HS-5 (cell line): ENCODE measurements at places on chromosomes 16 and 17.
A peak's percentile ranks its signal among the peaks of the same experiment; 100 is the strongest.

DNA sequence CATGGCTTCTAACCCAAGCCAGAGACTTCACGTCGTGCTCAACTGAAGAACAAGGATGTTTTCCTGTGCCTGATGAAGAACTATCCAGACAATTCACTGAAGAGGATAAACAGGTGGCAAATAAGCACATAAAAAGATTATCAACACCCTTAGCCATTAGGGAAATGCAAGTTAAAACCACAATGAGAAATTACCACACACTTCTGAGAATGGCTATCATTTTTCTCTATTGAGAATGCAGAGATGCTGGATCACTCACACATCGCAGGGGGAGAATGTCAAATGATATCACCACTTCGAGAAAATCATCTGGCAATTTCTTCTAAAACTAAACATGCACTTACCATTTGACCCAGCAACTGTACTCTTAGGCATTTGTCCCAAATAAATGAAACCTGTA is 162.8 kb downstream of the IRX3 start:
- no peak for DNase-seq

GRCh38 chr17:56011406-56012131 is 141.7 kb upstream of the ANKFN1 start:
- no peak for DNase-seq

- DNase-seq, result no peak
Observed at GRCh38 chr16:59238246-59238645, 504.1 kb upstream of the GOT2 start.

DNA sequence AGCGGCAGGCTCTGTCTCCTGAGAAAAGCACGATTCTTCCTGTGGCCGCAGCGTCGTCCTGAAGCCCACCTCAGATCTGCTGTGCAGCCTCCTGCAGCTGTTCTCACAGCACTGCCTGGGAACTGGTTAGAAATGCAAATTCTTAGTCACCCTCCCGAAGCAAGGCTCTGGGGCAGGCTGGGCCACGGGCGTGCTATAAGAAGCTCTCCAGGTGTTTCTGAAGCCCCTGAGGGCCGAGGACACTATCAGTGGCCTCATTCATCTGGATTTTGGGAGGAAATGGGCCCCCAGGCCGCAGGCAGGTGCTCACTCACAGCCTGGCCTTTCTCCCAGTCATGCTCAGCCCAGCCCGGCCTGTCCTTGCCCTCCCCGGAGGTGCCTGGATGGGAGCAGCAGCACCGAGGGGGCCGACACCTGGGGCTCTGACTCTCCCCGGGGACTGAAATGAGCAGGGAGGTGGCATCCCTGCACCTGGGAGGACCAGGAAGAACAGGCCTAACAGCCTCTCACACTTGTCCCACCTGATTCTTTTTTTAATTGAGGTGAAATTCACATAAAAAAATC is 10.4 kb upstream of the NLRC3 start:
- DNase-seq, result no peak

DNA sequence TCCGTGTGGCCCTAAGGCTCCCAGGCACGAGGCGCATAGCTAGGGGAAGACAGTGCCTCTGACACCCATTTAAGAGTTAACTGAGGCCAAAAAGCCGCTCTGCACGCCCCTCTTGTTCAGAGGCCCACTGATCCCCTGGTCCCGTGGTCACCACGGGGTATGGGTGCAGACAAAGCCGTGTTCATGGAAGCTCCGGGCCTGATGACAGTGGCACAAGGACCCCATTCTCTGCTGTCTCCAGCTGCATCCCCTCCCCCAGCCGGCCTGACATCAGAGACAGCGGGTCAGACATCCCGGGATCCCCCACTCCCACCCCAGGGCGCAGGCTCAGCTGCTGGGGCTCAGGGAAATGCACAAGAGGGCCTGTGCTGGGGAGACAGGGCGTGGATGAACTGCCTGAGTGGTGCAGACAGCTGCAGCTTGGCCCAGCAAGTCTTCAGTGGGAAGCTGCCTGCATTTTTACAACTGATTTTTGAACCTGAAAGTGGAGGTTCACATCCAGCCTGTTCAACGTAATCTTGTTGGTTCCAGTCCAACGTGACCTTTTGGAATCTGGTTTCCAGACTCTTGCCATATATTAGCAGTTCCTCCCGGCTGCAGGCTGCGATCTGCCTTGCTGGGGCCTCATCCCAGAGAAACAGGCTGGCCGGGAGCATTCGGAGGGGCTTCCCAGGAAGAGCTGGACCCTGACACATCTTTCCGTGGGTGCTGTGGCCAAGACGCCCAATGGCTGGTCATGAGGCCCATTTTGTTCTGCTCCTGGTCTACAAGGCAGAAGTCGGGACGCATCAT is 9.7 kb upstream of the BAHCC1 start:
- no peak for DNase-seq

GRCh38 chr17:73758245-73758644 is 114.0 kb upstream of the SDK2 start:
- no peak for DNase-seq

DNA sequence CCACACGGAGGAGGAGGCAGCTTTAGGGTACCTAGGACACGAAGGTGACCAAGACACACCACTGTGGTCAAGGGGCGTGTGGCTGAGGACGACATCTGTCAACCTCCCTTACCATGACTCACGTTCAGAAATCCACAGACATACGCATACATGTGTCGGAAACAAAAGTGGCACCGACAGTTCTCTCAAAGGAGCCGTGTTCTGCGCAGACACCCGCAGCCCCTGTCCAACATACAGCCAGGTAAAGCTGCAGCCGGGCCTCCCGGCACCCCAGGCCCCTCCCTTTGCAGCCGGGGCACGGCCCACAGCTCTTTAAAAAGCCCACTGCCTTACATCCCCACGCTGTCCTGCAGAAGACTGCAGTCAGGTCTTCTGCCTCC is 40.5 kb upstream of the KLHDC4 start:
- DNase-seq, result no peak

DNA sequence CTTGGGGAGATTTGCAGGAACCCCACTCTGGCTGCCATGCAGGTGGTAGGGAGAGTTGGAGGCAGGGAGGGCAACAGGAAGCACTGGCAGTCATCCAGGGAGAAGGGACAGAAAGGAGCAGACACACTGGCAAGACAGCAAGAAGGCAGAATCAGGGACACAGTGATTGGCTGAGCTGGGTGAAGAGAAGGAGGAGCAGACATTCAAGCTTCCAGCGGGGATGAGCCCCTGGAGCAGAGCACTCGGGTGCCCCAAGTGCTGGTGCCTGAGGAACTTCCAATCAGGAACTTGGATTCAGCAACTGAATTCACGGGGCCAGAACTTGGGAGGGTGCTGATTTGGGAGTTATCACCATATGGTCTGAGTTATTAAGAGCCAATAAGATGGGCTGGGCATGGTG is 6.3 kb upstream of the ITGA3 start:
- DNase-seq, result no peak

DNA sequence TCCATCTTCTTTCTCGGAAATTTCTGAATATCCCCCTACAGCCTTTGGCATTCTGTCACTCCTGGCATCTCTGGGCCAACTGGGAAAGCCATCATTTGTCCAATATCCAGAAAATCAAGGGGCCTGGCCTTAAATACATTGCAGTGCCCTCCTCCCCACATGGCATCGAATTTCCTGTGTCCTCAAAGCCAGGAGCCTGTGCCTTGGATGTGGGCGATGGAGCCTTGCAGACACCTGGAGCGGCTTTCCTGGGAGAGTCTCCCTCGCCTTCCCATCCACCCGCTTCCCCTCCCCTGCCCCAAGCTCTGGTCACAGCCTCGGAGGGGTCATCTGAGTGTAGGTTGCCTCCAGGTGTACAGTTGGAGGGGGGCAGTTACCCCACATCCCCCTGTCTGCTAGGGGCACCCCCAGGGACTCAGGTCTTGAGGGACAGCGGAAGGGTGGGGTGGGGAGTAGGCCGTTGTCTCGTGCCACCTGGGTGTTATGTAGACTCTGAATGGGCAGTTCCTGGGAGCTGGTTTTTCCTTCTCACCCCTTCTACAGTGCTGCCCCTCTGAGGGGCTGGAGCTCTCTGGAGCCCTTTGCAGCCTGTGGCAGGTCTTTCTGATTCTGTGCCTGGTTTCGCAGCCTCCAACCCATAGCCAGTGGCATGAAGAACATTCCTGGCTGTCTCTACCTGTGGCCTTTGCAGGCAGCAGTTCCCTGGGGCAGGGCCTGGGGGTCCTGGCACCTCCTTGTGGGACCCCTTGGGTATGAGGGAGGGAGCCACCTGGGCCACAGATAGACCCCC is 239.8 kb downstream of the SEC14L1 start:
- no peak for DNase-seq

GRCh38 chr17:70750983-70751382 is 581.7 kb downstream of the KCNJ2 start:
- DNase-seq, result no peak

DNA sequence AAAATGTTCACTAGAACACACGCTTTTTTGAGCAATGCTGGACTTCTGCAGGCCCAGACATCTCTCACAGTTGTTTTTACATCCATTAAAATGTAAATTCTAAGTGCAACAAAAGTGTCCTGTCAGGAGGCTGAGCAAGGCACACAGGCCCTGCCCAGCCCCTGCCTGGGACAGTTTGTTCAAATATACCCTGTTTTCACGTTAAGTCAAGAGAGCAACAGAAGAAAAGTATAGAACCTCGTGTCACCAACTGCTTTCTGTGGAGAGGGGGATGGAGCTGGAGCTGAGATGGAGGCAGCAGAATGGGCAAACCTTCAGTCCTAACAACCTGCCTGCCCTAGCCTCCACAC is 4.3 kb upstream of the HOXB2 start:
- DNase-seq, result no peak

DNA sequence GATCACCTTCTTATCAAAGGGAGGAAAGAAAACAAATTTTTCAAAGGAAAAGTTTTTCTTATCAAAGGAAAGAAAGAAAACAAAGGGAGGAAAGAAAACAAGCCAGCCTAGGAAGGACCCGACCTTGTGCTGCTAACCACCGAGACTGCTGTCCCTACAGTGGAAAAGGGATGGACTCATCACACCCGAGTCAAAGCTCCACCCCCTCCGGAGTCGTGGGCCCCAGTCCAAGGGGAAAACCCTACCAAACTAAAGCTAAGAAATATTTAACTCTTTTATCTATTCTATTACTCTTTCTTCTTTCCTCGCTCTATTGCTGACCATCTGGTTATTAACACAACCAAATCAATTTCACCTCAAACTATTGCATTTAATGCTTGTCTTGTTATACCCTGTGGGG is 6.1 kb upstream of the ENDOV start:
- DNase-seq, result no peak

DNA sequence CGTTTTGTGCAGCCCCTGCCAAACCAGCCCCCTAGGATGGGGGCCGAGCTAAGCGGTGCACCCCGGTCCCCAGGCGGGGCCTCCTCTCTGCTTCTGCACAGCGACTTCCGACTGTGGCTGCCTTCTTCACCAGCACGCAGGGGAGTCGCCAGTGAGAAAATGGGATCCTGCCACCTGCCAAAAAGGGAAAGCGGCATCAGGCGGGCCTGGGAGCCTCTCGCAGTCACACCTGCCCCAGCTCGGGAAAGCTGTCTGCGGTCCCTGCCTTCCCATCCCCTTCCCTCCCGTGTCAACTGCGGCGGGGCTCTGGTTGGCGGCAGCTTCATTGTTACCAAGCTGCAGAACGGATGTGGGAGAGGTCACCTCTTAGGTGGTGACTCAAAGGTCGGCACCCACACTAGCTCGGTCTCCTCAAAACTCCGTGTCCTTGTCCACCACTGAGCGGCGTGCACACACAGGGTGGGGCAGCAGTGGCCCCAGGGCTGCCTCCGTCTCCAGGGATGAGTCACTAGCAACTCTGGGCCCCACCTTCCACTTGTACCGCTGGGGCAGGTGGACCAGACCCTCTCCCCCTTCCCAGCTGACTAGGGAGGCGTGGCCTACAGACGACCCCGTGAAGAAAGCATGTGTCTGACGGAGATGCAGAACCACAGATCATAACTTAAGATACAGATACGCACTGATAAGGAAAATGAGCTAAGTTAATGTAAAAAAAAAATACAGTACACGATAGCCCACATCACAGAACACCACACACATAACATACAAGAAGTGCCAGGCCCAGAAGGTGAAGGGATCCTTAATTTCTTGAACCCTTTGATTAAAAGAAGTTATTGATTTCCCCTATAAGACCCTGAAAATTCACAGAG is 1.5 kb upstream of the PCYT2 start:
- no peak for DNase-seq

DNA sequence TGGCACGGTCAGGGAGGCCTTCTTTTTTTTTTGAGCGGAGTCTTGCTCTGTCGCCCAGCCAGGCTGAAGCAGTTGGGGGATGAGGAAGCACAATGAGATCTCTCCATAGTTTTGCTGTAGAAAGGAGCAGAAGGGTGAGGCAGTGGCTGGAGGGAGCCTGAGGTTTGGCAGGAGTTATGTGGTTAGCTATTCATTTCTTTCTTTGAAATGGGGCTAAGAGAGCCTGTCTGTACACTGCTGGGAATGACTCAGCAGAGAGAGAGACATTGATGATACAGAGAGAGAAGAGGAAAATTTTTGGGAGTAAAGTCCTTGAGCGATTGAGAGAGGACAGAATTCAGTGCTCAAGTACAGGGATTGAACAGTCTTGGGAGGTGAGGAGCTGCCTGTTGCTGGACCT is 22.1 kb downstream of the NOS2 start:
- DNase-seq, result no peak

DNA sequence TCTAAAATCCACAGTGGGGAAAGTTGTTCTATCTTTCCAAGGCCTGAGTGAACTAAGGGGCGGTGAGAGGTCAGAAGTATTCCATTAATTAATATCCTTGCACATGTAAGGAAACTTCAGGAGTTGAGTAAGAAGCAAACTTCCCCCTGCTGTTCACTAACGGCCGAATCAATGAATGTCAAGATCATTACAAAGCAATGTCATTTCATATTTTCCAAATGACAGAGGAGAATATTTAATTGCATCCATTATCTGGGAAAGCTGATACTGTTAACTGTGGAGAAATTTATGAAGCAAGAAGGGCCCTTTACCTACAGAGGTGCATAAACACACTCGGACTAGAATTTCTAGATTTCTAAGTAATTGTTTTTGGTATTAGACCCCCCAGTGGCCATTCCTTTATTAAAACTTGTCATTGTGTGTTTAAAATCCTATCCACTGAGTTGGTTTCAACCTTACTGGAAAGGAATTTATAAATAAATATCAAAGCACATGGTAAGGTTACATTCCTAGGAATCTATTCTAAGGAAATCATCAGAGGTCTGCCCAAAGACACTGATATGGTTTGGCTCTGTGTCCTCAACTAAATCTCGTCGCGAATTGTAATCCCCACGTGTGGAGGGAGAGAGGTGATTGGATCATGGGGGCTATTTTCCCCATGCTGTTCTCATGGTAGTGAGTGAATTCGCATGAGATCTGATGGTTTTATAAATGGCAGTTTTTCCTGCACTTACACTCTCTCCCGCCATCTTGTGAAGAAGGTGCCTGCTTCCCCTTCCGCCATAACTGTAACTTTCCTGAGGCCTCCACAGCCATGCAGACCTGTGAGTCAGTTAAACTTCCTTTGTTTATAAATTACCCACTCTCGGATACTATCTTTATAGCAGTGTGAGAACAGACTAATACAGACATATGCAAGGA is 20.4 kb upstream of the SMURF2 start:
- DNase-seq, result peak; percentile 90
